Psoas muscle (tissue), 8 donors: ENCODE measurements at places on chromosomes 7 and 10. TPM values are rescaled to one million over a fixed set of nuclear protein-coding genes. Genes with fewer than 3 reads are reported as not detected.

The DNAJC12 gene
- 9.2 TPM for total RNA-seq

The SLC18A3 gene
- total RNA-seq, result not detected

The TUBB8 gene
- not detected for total RNA-seq

The MMP21 gene
- total RNA-seq, result not detected

The ZNF804B gene
- total RNA-seq, result not detected

The TAS2R4 gene
- 0.34 TPM for total RNA-seq

The EPO gene
- not detected for total RNA-seq

The RARRES2 gene
- 17.9 TPM for total RNA-seq

The PITX3 gene
- total RNA-seq, result 8.3 TPM

The RGR gene
- total RNA-seq, result not detected

The TCF7L2 gene
- 8.5 TPM for total RNA-seq

The METTL27 gene
- total RNA-seq, result 0.84 TPM

The RNF133 gene
- 0.16 TPM for total RNA-seq

The PNLIPRP1 gene
- total RNA-seq, result not detected

The SLC26A4 gene
- 0.18 TPM for total RNA-seq

The PRPS1L1 gene
- not detected for total RNA-seq

The SRI gene
- total RNA-seq, result 38.0 TPM

The OR2A12 gene
- not detected for total RNA-seq

The C10orf143 gene
- 4.1 TPM for total RNA-seq

The PTF1A gene
- not detected for total RNA-seq

The ADRA2A gene
- total RNA-seq, result 0.47 TPM
